Left kidney (tissue), 8 donors: ENCODE measurements at places on chromosomes 16 and 17.

GRCh38 chr16:56915336-56916119 lies 16.4 kb upstream of the HERPUD1 start:
- DNase-seq, result peak; percentile 75

DNA sequence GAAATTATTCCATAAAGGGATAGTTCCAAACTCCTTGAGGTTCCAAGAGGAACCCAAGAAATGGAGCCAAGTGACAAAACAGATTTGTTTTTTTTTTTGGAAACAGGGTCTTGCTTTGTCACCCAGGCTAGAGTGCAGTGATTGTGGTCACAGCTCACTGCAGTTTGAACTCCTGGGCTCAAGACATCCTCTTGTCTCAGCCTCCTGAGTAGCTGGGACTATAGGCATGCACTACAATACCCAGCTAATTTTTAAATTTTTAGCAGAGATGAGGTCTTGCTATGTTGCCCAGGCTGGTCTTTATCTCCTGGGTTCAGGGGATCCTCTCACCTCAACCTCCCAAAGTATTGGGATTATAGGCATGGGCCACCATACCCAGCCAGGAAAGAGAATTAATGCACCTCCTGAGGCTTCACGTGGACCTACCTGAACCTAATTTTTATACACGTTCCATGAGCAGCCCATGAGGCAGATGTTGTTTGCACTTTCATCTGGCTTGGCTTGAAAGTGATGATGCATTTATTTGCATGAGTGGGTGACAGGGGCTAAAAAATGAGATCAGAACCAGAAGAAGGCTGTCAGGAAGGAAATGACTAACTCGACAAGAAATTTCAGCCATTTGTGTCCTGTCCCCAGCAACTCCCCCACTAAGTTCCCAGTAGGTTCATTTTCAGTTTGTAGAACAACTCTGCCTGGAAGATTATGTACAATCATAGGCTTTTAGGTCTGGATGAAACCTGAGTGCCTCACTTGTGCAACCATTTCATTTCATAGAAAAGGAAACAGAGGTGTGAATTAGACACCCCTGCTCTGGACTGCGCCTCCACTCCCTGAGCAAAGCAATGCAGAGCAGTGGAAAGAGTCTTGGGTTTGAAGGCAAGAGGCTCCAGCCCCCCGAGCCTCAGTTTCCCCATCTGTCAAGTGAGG lies 10.3 kb upstream of the IRF8 start:
- DNase-seq, result no peak

DNA sequence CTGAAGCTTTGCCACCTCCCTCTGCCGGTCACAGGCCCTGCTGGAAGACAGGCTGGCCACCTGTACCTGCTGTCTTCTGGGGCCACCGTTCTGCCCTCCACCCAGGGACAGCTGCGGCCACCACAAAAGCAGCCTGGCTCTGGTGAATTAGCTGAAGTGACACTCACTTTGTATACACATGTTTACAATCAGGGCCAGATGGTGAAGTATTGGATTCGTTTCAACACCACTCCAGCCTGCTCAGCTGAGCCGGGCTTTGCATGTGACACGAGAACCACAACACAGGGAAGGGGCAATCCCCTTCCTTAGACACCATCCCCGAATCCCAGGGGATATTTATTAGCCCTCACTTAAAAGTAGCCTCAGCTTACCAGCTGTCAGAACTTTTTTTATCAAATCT lies 191.5 kb upstream of the RPL38 start:
- DNase-seq, result no peak

DNA sequence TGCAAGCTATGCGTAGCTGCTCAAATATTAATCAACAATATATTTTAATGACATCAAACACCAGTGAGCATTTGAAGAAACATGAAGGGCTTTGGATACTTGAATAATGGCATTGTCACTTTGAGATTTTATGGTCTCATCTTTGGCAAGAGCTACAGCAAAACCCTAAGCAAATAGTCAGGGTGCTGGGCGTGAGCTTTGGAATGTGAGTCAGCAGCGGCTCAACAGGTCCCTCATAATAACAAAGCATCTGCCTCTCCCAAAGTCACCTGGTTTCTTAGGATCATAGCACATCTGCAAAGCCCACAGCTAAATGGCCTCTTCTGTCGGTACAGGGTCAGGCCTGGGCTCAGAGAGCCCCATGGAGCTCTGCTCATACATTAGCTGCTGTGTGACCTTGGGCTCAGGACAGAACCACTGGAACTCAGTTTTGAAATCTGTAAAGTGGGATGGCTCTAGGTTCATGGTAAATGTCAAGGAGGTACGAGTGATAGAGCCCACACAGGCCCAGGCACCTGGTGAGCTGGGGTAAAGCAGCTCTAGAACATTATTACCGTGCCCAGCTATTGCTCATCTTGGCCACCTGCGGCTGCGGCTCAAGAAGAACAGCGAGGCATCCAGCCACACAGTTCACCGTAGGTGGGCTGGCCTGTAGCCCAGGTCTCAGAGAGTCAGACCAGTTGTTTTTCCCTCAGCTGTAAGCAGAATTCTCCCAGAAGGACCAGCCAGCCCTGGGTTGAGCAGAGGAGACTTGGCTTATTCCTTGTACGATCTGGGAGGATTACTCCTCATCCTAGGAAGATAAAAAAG lies 544.5 kb upstream of the CDH11 start:
- DNase-seq, result no peak

DNA sequence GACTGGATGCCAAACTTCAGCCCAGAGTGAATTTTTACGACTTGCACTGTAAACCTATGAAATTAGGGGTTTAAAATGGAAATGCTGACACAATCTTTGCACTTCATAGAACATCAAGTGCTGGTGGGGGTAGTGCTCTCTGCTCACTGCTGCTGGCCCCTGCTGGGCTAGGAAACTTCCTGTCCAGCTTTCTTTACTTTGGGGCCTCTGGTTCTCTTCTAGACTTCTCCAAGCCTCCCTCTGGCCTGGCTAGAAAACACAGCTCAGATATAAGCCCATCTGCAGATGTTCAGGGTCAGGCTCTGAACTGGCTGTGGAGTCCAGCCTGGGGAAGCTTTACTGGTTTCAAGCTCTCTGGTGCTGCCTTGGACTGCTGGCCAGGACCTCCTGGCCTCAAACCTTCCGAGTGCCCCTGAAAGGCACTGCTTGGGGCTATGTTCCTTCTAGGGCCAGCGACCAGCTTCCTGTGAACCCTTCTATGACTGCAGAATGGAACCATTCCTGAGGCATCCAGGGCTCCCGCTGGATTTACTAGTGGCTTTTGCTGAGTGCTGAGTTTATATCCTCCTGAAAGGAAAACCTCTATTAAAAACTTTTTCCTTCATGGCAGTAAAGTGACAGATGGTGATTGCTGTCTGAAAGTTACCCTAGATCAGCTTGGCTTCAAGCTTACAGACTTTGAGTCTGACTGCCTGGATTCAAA lies 59.4 kb downstream of the TBX4 start:
- no peak for DNase-seq

GRCh38 chr17:70609566-70609965 lies 440.2 kb downstream of the KCNJ2 start:
- DNase-seq, result no peak

GRCh38 chr16:20045886-20046285 lies 27.8 kb downstream of the GPR139 start:
- DNase-seq, result no peak

DNA sequence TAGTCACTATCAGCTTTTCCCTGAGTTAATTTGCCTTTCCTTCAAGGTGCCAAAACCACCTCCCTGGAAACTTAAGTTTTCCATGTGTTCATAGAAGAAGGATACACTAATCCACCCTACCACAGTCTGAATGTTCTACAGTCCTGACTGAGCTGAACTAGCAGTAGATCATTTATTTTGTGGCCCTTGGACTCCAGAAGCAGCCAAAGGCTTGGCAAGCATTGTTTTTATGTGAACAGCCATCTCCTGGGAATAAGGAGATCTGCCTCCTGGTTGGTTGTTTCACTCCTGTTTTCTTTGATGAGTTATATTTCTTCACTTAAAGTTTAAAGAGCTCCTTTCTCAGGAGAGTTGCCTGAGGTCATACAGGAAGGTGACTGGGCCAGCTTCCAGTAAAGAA lies 634.6 kb upstream of the SOX9 start:
- DNase-seq, result no peak

- DNase-seq, result no peak
Observed at GRCh38 chr16:69669577-69669976, 56.8 kb downstream of the NQO1 start.

DNA sequence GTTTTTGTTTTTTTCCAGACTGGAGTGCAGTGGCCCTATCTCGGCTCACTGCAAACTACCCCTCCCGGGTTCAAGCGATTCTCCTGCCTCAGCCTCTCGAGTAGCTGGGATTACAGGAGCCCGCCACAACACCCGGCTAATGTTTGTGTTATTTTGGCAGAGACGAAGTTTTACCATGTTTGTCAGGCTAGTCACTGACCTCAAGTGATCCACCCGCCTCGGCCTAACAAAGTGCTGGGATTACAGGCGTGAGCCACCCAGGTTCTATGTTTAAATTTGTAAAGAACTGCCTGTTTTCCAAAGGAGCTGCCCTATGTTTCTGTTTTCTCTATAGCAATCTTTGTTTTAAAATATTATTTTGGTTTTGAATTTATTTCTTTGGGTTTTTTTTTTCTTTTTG lies 13.8 kb upstream of the C16orf87 start:
- DNase-seq, result no peak

DNA sequence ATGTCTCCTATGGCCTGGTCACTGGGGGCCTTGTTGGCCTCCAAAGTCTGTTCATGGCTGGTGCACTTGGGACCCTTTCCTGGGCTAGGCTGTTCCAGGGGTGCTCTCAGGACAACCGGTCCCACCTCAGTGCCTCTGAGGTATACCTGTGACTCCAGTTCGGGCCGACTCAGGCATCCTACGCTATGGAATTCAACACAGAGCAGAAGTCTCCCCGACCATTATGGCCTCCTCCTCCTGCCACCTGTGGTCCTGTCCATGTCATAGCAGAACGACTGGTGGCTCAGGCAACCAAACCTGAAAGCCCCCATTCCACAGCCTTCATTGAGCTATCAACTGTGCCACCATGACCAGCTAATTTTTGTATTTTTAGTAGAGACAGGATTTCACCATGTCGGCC lies 8.5 kb upstream of the PSMD7 start:
- no peak for DNase-seq

GRCh38 chr17:82938486-82938872 lies 98.7 kb upstream of the ZNF750 start:
- DNase-seq, result no peak

DNA sequence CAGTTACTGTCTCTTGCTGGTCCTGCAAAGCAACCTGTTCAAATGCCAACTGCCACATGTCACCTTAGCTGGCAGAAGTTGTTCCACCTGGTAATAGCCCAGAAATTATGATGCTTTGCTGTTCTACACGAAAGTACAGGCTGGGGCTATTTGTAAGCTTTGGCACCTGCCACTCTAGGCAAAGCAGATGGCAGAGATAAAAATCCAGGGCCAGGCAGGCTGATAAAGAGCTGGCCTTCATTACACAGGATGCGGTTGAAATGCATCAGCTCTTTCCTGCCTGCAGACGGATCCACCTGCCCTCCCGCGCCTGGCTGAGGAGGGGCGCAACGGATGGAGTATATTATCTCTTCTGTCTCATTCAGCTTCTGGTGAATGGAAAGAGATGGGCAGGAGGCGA lies 29.3 kb upstream of the KDM8 start:
- no peak for DNase-seq

DNA sequence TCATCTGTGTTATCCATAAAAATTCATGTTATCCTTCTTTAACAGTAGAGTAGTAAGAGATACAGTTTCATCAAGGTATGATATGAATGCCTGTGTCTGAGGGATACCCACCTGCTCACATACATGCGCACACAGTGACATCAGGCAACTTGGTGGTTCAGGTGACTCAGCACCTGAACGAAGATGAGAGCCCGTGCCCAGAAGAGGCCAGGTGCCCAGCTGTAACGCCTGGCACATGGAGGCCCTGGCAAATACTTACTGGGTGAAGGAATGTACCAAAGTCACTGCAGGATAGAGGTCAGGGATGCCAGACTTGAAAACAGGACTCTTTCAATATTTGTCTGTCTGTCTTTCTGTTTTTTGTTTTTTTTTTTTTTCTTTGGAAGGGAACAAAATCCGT lies 72.6 kb upstream of the LGALS9 start:
- no peak for DNase-seq

GRCh38 chr17:47698749-47699535 lies 5.0 kb downstream of the TBKBP1 start:
- no peak for DNase-seq

- DNase-seq, result no peak
Observed at GRCh38 chr16:4260360-4260759, 12.5 kb downstream of the TFAP4 start.

DNA sequence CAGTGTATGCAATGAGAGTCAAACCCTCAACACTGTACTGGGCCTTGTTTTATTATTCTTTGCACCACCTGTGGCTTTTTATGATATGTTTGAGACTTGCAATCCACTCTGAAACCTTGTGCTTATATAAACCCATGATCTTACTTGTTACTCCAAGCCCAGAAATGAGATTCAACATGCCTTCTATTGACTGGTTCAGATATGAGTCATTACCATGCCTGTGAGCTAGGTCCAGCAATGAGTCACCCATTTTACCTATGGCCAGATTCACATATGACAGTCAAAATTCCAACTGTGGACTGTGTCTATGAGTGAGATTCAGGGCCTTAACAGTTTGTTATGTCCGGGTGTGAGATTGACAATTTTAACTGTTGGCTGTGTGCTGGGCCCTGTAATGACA lies 1846.1 kb downstream of the TP53TG3F start:
- DNase-seq, result no peak

DNA sequence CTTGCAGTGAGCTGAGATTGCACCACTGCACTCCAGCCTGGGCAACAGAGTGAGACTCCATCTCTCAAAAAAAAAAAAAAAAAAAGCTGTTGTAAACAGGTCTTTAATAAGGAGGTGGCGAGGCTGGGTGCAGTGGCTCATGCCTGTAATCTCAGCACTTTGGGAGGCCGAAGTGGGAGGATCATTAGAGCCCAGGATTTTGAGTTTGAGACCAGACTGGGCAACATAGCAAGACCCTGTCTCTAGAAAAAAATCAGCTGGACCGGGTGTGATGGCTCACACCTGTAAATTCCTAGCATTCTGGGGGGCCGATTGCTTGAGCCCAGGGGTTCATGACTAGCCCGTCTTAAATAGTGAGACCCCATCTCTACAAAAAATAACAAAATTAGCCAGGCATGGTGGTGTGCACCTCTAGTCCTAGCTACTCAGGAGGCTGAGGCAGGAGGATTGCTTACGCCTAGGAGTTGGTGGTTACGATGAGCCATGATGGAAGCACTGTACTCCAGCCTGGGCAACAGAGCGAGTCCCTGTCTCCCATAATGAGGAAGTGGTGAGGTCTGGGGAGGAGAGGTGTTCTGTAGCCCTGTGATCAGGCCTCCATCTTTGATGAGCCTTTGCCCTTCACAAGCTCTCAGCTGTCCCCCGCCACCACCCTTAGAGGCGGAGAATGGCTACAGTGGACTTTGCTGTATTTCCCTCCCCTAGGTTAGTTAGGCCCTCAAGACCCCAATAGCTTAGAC lies 36.2 kb downstream of the ZNF778 start:
- DNase-seq, result no peak

- DNase-seq, result no peak
Observed at GRCh38 chr17:57902117-57902799, 52.4 kb upstream of the MRPS23 start.
